ENCODE measurements at places on chromosomes 2 and 18.

- DNase-seq: no peak
These were observed 98.4 kb upstream of the PAPOLG start for GRCh38 chr2:60657673-60658072.

GRCh38 chr2:36374585-36374984 lies 19.0 kb downstream of the CRIM1 start:
- DNase-seq: no peak

DNA sequence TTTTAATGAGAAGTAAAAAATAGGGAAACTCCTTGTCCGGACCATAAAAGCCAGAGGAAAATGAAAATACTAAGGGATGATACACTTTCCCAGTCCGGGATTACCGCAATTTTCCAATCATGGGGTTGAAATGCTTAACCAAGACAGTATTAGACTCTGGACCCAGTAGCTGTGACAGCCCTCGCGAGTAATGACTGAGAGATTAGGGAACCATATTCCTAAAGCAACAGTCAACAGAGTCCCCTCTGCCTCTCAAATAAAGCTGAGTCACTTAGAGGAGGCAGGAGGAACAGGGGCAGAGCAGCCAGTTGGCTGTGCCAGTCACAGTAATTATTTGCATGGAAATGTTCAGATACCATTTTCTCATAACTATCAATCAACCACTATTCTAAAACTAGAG lies 34.8 kb downstream of the GPATCH11 start:
- no peak for DNase-seq

DNA sequence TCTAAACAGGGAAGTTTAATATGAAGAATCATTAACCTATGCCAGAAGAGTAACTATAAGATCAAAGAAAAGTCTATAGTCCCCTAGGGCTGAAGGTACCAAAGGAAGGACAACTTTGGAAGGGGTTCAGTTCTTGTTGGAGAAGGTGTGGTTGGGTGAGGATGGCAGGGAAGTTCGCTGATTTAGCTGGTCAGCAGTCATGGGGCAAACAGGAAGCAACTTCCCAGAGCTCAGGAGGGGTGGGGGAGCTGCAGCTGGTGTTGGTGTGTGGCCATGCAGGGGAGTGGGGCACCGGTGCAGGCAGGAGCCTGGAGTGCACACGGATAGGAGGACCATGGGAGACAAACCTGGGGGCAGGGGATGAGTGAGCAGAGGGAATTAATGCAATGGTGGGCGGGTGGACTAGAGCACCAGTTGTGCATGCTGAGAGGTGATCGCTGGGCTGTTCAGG lies 34.0 kb downstream of the FHOD3 start:
- no peak for DNase-seq

DNA sequence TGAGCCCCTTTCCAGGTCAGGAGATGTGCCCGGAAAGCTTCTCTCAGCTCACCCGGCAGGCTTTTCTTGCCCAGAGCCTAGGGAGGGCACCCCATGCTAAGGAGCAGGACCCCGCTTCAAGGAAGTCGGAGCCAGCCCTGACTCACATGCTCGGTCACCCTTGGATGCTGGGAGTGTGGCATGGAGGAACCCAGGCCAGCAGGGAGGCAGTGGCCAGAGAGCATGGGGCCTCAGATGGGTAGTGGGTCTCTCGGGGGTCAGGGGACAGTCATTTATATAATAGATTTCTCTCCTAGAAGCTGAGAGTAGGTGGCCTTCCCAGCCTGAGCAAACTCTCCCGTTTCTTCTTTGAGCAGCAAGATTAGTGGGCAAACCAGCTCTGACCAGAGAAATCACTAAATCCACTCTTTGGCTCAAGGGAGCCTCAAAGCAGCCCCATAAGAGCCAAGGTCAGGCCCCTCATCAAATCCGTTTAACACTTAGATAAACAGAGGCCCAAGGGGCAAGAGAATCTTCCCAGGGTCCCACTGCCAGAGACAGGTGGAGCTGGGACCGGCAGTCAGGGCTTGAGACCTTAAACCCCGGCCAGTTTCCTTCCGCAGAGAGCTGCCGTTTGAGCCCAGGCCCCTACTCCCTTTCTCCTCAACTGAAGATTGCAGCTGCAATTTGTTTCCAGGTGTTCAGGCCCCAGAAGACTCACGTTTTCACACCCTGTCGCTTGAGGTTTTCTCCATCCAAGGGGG lies 113.1 kb downstream of the CYP26B1 start:
- no peak for DNase-seq

DNA sequence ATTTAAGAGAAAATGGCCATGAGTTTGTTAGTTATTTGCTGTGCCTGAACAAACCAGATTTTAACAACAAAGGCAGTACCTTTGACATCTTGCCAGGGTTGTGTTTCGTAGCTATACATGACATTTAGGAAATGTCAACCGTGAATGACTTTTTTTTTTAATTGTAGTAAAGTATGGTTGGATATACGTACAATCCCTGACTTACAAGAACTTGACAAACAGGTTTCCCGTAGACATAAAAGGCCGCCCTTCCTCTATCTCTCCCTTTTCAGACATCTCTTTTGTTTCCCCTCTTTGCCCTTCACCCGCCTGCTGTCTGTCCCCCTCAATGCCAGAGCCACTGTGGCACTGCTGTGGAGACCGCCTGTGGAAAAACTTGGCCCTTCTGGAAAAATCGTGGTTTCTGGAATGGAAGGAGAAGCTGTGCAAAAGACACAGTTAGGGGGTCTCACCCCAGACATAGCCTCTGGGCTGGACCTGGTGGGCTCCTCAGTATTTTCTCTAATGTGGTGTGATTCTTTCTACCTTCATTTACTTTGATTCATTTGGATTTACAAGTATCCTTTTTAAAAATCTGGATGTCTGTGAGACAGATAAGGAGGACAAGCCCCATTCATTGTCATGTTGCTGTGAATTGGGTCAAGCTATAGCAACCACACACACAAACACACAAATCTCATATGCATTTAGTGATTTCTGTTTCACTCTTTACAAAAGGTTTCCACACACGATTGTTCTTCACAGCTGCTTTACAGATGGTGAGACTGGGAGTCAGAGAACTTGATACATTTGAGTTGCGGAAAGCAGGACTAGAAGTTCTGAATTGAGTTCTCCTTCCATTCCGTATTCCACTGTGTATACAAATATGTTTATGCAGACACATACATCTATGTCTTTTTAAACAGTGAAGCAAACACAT lies 48.6 kb downstream of the SPATS2L start:
- no peak for DNase-seq

GRCh38 chr2:99256677-99257076 lies 1.2 kb upstream of the LYG2 start:
- DNase-seq: no peak

- DNase-seq: no peak
These were observed 84.6 kb downstream of the DNMT3A start for GRCh38 chr2:25257032-25257552.

- DNase-seq: no peak
These were observed 5.6 kb downstream of the ADCYAP1 start for GRCh38 chr18:910247-910646.

Measured in cortex of kidney (tissue), 1 donor.